Activated naive CD8-positive, alpha-beta T cell treated with anti-CD3 and anti-CD28 coated beads for 36 hours (primary cell): ENCODE measurements at places on chromosomes 4 and X. TPM values are rescaled to one million over a fixed set of nuclear protein-coding genes. Genes with fewer than 3 reads are reported as not detected.
A peak's percentile ranks its signal among the peaks of the same experiment; 100 is the strongest.

DNA sequence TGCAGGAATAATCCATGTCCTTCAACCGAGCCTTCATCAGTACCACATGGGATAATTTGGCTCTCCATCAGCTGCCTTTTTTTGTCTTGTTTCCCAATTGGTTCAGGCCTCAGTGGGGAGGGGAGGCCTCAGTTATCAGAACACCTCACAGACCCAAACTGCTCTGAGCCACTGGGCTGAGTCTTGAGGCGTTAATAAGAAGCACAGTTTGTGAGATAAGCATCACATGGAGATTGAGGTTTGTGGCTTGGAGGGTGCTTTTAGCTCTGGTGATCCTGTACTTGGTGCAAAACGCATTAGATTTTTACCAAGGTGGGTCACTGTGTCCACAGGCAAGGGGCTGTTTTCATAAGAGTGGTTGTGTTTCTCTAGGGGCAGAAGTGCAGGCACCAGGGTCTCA lies 82.8 kb upstream of the HPF1 start:
- H3K36me3 ChIP-seq, result no peaks in the 10 kb centered on the region
- no peaks in the 10 kb centered on the region for H3K4me1 ChIP-seq
- H3K27ac ChIP-seq, result no peak overlapping the region
- no peak overlapping the region for H3K4me3 ChIP-seq
- no peak for DNase-seq
- peaks cover 6% of the 10 kb centered on the region for H3K27me3 ChIP-seq

GRCh38 chr4:44017422-44017739 lies 431.2 kb downstream of the KCTD8 start:
- no peaks in the 10 kb centered on the region for H3K27me3 ChIP-seq
- H3K4me3 ChIP-seq, result no peak overlapping the region
- no peaks in the 10 kb centered on the region for H3K36me3 ChIP-seq
- H3K4me1 ChIP-seq, result no peaks in the 10 kb centered on the region
- DNase-seq, result no peak
- no peak overlapping the region for H3K27ac ChIP-seq

DNA sequence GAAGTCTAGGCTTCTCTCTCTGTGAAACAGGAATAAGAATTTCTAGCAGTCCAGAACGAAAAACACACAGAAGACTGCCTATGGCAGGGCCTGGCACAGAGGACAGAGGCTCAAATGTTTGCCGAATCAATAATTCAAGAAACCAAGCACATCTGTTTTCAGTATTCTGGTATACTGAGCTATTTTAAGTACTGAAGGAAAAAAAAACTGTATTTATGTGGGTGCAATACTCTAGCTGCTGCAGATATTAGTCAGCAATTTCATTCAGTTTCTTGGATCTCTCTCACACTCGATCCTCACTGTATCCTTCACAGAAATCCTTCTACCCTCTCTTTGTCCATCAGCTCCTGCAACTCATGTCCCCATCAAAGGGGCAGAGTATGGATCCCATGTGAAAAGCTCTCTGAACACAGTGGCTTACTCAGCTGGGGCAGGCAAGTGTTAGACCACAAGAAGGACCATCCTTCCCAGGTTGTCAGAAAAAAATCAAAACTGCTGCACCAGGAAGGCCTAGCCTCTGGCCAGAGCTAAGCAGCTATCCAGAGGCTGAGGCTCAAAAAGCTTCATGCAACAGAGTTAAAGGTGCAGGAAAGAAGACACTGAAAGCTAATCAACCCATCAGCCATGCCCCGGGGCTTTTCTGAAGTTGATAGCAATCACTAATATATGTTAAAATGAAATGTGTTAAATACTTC lies 9.1 kb upstream of the USO1 start:
- H3K4me1 ChIP-seq, result peaks cover 12% of the 10 kb centered on the region
- no peaks in the 10 kb centered on the region for H3K27me3 ChIP-seq
- no peak overlapping the region for H3K4me3 ChIP-seq
- peaks cover 2% of the 10 kb centered on the region for H3K36me3 ChIP-seq

DNA sequence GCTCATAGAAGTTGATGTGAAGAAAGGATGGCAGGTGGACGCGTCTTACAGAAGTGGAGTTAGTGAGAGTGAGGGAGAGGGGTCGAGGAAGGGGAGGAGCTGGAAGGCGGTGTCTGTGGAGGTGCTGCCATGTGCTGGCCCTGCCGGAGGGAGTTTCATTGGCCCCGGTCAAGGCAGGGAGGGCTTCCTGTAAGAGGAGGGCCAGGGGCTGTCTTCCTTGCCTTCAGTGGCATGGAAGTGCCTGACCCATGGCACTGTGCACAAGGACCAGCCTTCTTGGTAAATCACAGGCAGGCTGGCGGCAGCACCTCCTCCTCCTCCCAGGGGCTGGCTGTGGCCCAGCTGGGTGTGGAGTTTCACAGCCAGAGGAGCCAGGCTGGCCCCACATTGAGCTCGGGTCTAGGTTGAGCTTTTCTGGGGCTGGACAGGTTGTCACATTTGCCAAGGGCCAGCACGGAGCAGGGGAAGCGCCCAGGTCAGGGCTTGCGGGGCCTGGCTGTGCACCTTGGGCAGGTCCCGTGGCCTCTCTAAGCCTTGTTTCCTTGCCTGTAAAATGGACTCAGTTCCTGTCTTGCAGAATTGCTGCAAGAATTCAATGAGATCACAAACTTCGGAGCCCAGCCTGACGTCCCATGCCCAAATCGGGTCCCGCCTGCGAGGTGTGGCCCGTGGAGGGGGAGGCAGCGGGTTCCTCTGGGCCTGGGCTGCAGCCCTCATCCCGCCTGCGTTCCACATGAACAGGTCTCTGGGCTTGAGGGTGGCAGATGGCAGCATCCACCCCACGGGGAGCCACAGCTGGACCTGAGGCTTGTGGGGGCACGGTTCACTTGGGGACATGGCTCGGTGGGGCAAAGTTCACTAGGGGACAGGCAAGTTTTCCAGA lies 7.0 kb downstream of the HTRA3 start:
- H3K36me3 ChIP-seq, result no peaks in the 10 kb centered on the region
- no peaks in the 10 kb centered on the region for H3K4me1 ChIP-seq
- DNase-seq, result no peak
- no peak overlapping the region for H3K27ac ChIP-seq
- no peak overlapping the region for H3K4me3 ChIP-seq

- peaks cover 6% of the 10 kb centered on the region for H3K36me3 ChIP-seq
- H3K4me3 ChIP-seq, result no peak overlapping the region
- no peak overlapping the region for H3K27ac ChIP-seq
- H3K4me1 ChIP-seq, result peaks cover 8% of the 10 kb centered on the region
- DNase-seq, result no peak
- peaks cover 3% of the 10 kb centered on the region for H3K27me3 ChIP-seq
Measured at GRCh38 chr4:26162101-26162500, 158.7 kb upstream of the RBPJ start.

- H3K36me3 ChIP-seq, result peaks cover 4% of the 10 kb centered on the region
- DNase-seq, result no peak
- no peak overlapping the region for H3K27ac ChIP-seq
- no peaks in the 10 kb centered on the region for H3K4me1 ChIP-seq
Measured at GRCh38 chr4:101067383-101067782, 279.9 kb downstream of the PPP3CA start.

DNA sequence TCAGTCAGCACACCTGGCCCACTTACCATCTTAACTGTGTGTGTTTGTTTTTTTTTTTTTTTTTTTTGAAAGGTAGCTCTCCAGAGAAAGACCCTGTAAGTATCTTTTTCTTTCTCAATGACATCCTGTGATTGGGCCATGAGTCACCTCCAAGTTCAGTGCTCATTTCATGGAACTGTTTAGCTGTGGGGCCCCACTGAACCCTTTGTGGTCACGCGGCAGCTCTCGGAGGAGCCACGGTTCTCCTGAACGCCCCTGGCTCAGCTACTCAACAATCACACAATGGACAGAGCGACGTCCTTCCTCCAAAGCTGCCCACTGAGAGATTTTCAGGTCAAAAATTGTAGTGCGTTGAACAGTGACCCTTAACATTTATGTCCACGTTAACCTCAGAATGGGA lies 14.2 kb upstream of the IL3RA start:
- peaks cover 34% of the 10 kb centered on the region for H3K27me3 ChIP-seq
- H3K36me3 ChIP-seq, result no peaks in the 10 kb centered on the region
- no peak overlapping the region for H3K27ac ChIP-seq
- peaks cover 9% of the 10 kb centered on the region for H3K4me1 ChIP-seq

GRCh38 chr4:84954982-84955567 lies 11.4 kb downstream of the WDFY3 start:
- no peaks in the 10 kb centered on the region for H3K4me1 ChIP-seq
- H3K27me3 ChIP-seq, result peaks cover under 1% of the 10 kb centered on the region
- H3K4me3 ChIP-seq, result no peak overlapping the region
- no peak overlapping the region for H3K27ac ChIP-seq
- H3K36me3 ChIP-seq, result no peaks in the 10 kb centered on the region

DNA sequence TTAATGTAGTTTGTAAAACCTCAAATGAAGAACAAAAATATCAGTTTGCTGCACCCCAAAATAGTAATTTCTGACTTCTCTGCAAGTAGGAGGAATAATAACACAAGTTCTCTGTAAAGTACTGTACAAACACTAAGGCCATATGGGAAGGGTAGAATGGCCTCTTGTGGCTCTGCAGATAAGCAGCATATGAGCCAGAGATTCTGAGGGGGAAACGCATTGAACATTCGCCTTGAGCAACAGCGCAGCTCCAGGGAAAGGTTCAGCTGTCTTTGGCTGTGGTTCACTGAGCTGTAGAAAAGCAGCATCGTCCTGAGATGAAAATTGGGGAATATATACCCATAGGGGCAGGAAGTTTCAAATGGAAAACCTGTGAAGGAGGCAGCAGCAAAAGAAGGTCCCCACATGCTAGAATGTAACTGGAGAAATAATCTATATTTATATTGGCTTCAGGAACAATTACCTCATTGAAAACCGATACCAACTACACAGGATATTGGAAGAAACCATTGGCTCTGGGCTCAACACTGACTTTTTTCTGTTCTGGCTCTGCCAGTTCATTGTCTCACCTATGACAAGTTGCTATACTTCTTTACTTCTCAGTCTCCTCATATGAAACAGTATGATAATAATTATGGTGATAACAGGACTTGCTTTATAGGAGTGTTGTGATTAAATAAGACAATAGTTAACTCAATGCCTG lies 357.6 kb upstream of the CPEB2 start:
- H3K27me3 ChIP-seq, result peaks cover under 1% of the 10 kb centered on the region
- H3K4me3 ChIP-seq, result no peak overlapping the region
- no peaks in the 10 kb centered on the region for H3K4me1 ChIP-seq
- H3K36me3 ChIP-seq, result no peaks in the 10 kb centered on the region

GRCh38 chrX:41912923-41913322 lies 10.4 kb downstream of the CASK start:
- DNase-seq, result no peak
- no peak overlapping the region for H3K27ac ChIP-seq
- H3K4me1 ChIP-seq, result peaks cover 43% of the 10 kb centered on the region

GRCh38 chrX:77510007-77510406 lies 62.8 kb downstream of the FGF16 start:
- no peak overlapping the region for H3K27ac ChIP-seq
- peaks cover 34% of the 10 kb centered on the region for H3K36me3 ChIP-seq
- DNase-seq, result no peak

GRCh38 chr4:101127176-101127790 lies 220.0 kb downstream of the PPP3CA start:
- H3K27ac ChIP-seq, result no peak overlapping the region
- H3K36me3 ChIP-seq, result peaks cover 22% of the 10 kb centered on the region
- no peak for DNase-seq
- H3K4me3 ChIP-seq, result no peak overlapping the region
- peaks cover 26% of the 10 kb centered on the region for H3K4me1 ChIP-seq

DNA sequence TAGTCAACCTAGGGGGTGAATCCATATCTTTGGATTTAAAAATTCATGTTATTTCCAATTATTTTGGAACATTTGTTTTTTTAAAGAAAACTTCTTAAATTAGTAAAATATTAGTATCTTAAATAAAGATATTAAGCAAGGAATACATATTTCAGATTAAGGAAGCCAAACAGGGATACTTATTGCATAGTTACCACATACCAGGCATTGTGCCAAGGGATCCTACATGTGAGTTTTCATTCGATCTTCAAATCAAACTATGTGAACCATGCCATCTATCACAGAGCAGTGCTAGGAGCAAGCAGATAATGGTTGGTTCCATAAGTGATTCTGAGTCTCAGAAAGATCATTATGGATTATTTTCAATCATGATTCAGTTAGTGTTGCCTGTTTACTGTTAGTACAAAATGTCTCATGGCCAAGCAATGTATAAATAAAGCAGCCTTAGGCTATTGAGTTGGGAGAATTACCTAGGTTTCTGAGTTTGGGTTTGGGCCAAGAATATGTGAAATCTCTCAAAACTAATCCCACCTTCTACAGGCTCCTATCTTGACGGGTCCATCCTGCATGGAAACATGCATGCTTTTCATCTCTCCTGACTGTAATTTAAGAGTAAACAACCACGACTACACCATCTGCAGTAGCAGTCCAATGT lies 176.7 kb downstream of the NPFFR2 start:
- no peaks in the 10 kb centered on the region for H3K36me3 ChIP-seq
- H3K4me1 ChIP-seq, result no peaks in the 10 kb centered on the region
- DNase-seq, result no peak
- H3K27me3 ChIP-seq, result no peaks in the 10 kb centered on the region

- H3K4me3 ChIP-seq, result no peak overlapping the region
- DNase-seq, result no peak
- no peaks in the 10 kb centered on the region for H3K4me1 ChIP-seq
- H3K27ac ChIP-seq, result no peak overlapping the region
Measured at GRCh38 chr4:69030326-69030725, 65.9 kb upstream of the UGT2B7 start.

GRCh38 chr4:102757681-102758080 lies 3.1 kb downstream of the MANBA start:
- H3K4me1 ChIP-seq, result peaks cover 27% of the 10 kb centered on the region
- DNase-seq, result no peak
- no peak overlapping the region for H3K27ac ChIP-seq
- H3K4me3 ChIP-seq, result no peak overlapping the region

DNA sequence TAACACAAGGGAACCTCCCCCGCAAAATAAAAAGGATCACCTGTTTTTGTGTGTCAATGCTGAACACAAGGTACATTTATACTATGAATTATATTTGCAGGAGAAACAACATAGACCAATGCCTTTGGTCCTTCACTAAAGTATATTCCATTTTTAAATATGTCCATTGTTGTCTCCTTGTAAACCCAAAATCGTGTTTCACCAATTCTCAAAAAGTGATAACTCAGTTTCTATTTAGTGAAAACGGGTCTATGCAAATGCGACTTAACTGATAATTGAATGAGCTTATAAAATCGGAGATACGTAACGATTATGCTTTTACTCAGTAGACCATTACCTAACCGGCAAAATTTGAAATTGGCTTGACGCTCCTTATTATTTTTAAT lies 2.1 kb downstream of the BRWD3 start:
- peak overlapping the region; percentile 93 for H3K27ac ChIP-seq
- no peaks in the 10 kb centered on the region for H3K27me3 ChIP-seq
- peak overlapping the region; percentile 89 for H3K4me3 ChIP-seq
- DNase-seq, result no peak
- peaks cover 8% of the 10 kb centered on the region for H3K36me3 ChIP-seq
- peaks cover 12% of the 10 kb centered on the region for H3K4me1 ChIP-seq

- peaks cover 7% of the 10 kb centered on the region for H3K36me3 ChIP-seq
- no peaks in the 10 kb centered on the region for H3K27me3 ChIP-seq
- peak overlapping the region; percentile 90 for H3K4me3 ChIP-seq
- peak overlapping the region; percentile 99 for H3K27ac ChIP-seq
Measured at GRCh38 chrX:40172401-40173142, 74.8 kb upstream of the BCOR start.

Gene PDE5A
- not detected for total RNA-seq

Gene ERAS
- total RNA-seq, result 0.70 TPM

Gene ODAPH
- not detected for total RNA-seq

Gene PCSK1N
- 1.4 TPM for total RNA-seq

Gene CNOT6L
- 88.8 TPM for total RNA-seq

Gene TIGD2
- 3.2 TPM for total RNA-seq

Gene PCDH10
- not detected for total RNA-seq

Gene TMEM271
- not detected for total RNA-seq
